Left hindlimb (tissue), 1 donor: ENCODE measurements at places on chromosomes 13 and 19.

DNA sequence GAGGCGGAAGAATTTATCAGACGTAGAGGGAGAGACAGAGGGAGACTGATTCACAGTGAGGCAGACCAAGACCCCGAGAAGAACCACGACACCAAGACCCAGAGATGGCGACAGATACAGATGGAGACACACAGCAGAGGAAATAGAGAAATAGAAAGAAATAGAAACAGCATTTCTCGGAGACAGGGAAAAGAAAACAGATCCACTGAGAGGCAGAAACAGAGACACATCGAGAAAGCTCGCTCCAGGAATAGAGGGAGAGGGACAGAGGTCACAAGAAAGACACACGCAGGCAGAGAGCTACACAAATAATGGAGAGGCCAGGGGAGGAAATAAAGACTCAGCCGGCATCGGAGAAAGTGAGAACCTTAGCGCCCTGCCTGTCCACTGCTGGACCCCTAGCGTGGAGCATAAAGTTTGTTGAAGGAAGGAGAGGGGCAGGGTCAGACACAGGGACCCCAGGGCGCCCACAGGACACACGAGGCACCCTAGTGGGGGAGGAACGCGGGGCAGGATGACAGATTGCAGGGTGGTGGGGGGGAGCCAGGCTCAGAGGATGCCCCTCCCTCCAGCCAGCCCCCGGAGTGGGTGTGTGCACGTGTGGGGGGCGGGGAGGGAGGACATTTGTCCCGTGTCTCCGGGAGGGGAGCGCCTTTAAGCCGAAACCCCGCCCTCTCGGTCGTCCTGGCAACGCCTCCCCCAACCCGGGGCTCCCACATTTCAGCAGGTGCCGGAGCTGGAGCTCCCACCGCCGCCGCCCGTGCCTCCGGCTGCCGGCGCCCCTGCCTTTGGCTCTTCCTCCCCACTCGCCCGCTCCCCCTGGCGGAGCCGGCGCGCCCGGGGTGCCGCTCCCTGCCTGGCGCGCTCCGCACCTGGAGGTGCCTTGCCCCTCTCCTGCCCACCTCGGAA is at the start of gene PRKCG:
TSS of gene PRKCG (plus strand) at position 716 of the 909 bp plus-strand sequence. CDS start 298 bp downstream, outside the sequence.
- peak; percentile 65 for DNase-seq

DNA sequence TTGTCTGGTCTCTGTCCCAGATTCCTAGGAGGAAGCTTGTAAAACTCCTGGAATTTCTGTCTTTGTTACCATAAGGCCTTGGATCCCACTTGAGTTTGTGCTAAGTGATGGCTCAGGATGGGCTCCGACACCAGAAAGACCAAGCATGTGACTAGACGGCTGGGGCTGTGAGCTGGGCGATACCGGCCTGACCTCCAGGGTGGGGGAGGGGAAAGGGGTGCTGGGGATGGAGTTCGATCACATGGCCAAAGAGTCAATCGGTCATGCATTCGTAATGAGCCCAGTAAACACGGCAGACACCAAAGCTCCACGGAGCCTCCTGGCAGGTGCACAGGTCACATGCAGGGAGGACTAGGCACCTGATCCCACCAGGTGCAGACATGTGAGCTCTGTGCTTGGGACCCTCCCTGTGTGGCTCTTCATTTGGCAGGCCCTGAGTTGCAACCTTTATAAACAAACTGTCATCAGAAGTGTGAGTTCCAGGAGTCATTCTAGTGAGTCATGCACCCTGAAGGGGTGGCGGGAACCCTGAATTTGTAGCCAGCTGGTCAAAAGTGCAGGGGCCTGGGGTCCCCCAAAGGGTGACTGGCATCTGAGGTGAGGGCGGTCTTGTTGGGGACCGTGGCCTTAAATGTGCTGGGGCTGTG is 27.1 kb downstream of the ELAVL1 start:
- no peak for DNase-seq

- DNase-seq: no peak
Observed at GRCh38 chr19:4715529-4716221, 8.0 kb downstream of the DPP9 start.

- DNase-seq: peak; percentile 76
Observed at GRCh38 chr19:12668932-12669269, 2.3 kb downstream of the WDR83 start.

DNA sequence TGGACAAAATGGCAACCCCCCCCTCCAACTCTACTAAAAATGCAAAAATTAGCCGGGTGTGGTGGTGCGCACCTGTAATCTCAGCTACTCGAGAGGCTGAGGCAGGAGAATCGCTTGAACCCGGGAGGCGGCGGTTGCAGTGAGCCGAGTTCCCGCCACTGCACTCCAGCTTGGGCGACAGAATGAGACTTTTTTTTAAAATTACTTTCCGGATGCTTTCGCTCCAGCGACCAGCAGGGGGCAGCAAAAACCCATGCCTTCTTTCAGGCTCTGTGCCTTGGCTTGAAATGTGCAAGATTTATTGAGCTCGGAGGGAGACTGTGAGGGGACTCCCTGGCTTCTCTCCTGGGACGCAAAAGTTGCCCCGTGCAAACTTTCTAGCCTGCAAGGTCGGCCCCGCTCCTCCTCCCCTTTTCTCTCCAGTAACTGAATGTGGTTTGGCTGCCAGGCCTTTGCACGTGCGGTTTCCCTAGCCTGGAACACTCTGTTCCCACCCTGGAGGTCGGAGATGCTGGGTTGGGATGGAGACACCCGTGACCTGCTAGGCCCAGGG is 61.4 kb upstream of the NFIC start:
- DNase-seq: peak; percentile 72

DNA sequence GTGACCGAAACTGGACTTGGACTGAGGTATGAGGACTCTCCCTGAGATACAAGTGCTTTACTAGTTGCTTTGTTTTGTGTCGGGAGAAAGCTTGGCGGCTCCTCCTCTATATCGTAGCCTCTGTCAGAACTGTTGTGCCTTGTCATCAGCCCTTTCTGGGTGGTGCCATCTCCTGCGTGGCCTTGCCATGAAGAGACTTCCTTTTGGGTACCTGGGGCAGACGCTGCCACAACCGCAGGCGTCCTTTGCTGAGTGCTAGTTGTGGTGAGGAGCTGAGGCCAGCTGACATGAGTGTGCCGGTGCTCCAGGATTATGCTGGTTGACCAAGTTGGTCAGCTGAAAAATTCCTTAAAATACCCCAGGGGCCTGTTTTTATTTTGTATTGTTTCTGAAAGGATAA is 124.5 kb downstream of the AKAP11 start:
- no peak for DNase-seq

GRCh38 chr13:47481536-47481935 is 519.5 kb downstream of the SUCLA2 start:
- DNase-seq: no peak

- peak; percentile 91 for DNase-seq
Observed at GRCh38 chr19:1566392-1567115, 1.6 kb downstream of the MEX3D start.

DNA sequence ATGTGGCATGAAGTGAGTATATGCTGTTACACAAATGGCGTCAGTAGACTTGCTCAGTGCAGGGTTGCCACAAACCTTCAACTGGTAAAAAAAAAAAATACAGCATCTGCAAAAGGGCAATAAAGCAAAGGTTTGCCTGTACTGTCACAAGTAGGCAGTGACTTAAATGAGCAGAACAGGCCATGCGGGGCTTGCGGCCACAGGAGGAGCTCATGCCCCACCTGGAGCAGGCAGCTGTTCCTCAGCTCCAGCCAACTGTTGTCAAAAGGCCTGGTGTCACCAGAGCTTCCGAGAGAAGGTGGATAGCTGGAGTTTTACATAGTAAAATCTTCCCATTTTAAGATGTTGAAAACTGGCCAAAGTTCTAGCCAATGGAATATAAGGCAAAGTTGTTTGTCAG is 7.7 kb downstream of the ATP7B start:
- no peak for DNase-seq

DNA sequence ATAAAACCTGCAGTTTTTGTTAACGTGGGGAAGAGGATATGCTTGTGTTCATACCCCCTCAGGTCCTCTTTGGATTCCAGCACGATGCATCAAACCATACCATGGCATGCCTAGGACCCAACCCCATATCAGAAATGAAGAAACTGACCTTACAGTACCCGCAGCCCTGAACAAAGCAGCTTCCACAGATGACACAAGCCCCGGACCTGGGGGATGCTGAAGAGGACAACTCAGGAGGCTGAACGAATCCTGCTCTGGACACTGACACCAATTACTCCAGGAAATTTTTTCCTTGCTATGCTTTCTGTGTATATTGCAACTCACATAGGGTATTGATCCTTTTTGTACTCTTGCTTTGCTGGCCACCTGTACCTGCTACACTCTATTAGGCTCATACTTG is 129.6 kb downstream of the ZNF675 start:
- DNase-seq: no peak

DNA sequence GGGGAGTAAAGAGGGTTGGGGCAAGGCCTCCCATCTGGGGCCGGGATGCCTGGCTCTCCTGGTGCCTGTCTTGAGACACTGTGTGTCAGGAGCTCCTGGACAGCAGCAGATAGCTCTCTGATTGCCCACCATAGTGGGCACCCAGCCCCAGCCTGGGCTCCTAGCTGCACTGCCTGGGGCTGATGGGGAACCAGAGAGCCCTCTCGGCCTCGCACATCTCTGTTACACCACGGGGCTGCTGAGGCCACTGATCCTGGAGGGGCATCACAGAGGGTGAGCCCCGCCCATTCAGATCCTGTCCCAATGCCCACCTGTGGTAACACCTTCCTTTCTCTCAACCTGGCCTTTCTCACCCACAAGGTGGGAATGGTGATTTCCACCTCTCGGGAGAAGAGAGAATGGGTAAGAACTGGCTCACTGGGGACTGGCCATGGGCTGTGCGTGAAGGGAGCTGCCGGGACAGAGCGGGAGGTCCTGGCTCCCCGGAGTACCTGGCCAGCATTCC is 135.9 kb downstream of the URI1 start:
- no peak for DNase-seq

- no peak for DNase-seq
Observed at GRCh38 chr19:15369594-15369891, 10.0 kb downstream of the AKAP8 start.

DNA sequence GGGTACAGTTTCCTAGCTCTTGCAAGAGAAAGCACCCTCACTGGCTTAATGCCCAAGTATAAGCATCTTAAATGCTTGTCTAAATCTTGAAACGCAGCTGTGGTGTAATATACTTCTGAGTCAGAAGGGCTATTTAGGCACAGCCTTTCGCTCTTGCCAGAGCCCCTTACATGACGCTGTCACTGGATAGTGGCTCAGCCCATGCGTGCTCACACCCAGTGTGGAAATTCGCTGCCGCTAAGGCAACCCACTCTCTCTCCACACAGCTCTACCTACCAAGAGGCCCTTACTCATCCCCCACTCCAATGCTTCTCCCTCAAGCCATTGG is 24.0 kb downstream of the UQCRFS1 start:
- no peak for DNase-seq

GRCh38 chr13:40660692-40661091 is 5.7 kb downstream of the FOXO1 start:
- no peak for DNase-seq
